ENCODE measurements at places on chromosomes 16 and 17.

DNA sequence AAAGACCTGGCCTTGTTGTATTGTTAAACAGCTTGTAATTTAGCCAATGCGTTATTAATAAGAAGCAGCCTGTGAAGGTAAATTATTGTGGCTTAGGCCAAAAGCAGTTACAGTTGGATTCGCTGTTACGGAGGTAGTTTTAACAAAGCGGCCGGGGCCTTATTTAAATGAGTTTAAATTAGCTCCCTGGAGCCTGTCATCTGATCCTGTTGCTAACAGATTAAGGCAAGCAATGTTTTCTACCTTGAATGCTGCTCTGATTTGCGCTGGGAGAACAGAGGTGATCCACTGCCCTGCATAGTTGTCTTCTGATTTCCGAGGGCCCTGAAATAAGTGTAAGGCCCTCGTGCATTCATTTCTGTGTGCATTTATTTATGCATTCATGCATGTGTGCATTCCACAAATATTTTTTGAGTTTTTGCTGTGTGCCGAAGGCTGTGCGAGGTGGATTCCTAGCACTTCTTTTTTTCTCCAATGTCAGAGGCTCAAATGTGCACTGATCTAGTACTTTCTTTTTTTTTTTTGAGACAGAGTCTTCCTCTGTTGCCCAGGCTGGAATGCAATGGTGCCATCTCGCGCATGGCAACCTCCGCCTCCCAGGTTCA lies 10.9 kb downstream of the SEC14L5 start:
- no peak for DNase-seq

- DNase-seq, result no peak
Observed at GRCh38 chr17:32771396-32771795, 105.5 kb downstream of the MYO1D start.

GRCh38 chr17:27402943-27403342 lies 53.3 kb upstream of the KSR1 start:
- no peak for DNase-seq

DNA sequence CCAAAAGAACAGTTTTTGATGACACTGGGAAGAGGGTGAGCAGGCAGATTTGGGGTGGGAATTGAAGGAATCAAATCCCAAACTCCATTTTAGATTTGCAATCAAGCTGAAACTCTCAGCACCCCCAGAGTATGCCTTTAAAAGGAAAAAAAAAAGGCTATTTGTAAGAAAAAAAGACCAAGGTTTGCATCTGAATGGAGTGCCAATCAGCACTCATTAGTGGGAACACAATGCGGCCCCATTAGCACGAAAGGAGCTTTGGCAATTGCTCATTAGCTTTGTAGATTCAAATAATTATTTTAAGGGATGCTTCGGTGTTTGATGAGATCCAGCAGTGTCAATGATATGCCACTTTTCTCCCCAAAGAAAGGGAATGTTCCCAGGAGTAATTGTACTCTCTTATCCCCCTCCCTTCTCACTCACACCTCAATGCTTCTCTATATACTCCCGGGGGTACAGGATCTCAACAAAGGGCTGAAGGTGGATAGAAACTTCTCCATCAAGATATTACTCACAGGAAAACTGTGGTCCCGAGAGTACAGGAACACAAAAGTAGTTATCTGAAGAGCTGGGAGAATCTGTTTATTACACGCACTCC lies 32.2 kb downstream of the CHP2 start:
- DNase-seq, result no peak

- no peak for DNase-seq
Observed at GRCh38 chr17:31226373-31226772, 70.7 kb downstream of the OMG start.

DNA sequence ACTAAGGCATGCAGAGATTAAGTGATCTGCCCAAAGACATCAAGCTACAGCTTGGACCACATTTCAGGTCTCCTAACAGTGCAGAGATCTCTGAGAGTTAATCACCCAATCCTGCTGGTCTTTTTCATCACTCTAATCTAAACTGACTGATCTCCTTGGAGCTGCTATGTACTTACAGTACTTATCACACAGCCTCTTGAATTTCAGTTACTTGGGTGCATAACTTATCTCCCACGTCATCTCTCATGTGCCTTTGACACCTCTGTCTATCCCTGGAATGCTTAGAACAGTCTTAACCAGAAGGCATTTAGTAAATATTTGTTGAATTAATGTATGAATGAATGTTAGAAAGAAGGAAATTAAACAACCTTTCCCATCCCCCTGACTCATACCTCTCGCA lies 139.0 kb downstream of the SNX11 start:
- DNase-seq, result no peak

GRCh38 chr16:17566075-17566474 lies 95.3 kb upstream of the XYLT1 start:
- DNase-seq, result no peak

- DNase-seq, result no peak
Observed at GRCh38 chr17:31511195-31511578, 119.7 kb downstream of the RAB11FIP4 start.

GRCh38 chr17:80720610-80721577 lies 176.3 kb downstream of the RPTOR start:
- no peak for DNase-seq

GRCh38 chr16:15643946-15644250 lies 944 bp upstream of the MARF1 start:
- DNase-seq, result no peak

- peak; percentile 48 for DNase-seq
Observed at GRCh38 chr16:12059216-12059769, 82.8 kb downstream of the SNX29 start.

DNA sequence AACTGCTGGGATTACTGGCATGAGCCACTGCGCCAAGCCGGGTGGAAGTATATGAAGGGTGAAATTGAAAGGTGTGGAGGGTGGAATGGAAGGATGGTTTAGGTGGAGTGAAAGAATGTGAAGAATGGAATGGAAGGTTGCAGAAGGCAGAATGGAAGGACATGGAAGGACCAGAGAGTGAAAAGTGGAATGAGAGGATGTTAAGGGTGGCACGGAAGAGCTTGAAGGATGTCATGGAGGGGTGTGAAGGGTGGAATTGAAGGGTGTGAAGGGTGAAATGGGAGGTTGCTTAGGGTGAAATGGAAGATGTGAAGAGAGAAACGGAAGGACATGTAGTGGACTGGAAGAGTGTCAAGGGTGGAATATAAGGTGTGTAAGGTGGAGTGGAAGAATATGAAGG lies 16.2 kb downstream of the MIS12 start:
- DNase-seq, result no peak

DNA sequence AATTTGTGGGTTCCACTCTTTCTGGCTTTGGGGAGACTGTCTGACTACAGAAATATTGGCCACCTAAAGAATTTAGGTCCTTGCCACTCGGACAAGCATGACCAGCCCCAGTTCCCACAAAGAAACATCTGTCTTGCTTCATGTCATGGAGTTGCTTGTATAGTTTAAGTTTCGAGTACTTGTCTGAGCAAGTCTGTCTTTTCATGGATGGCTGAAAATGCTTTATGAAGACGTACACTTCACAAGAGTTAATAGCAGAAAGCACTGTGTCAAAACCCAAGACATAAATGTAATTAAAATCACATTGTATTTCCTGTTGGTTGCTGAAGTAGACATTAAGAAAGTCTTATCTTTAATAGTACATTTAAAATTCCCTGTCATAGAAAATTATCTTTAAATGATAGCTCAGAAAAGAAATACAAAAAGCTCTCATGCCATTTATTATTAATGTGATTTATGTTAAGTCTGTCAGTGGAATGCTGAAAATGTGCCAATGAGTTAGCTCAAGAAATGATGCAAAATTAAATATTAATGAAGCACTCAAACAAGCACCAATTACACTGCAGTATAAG lies 29.8 kb upstream of the XYLT2 start:
- DNase-seq, result no peak

GRCh38 chr17:32161506-32162365 lies 19.4 kb downstream of the RHOT1 start:
- no peak for DNase-seq

DNA sequence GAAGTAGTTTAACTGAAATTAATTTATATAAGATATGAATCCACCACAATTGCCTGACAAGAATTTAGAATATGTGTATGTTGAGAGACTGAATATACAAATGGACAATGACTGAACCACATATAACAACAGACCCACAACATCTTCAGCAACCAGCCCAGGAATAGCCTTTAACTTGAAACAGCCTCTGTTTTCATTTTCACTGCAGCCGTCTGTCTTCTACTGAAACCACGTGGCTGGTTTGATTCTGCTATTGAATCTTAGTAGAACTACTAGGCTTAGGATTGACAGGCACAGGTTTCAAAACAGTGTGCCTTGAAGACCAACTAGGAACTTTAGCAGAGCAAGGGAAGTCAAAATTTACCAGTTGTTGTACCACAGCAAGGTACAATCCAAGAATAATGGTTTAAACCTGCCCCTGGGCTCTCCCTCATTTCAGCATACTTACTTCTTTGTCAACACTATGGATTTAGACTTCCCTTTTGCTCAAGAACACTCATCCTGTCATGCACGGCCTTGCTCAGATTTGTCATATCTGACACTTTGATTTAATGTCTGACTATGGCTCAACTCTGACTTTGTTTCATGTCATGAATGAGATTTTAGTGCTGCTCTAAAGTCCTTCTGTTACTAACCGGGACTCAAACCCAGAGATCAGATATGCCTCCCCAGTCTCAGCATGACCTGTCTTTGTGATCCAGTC lies 355.0 kb downstream of the KIF2B start:
- no peak for DNase-seq

DNA sequence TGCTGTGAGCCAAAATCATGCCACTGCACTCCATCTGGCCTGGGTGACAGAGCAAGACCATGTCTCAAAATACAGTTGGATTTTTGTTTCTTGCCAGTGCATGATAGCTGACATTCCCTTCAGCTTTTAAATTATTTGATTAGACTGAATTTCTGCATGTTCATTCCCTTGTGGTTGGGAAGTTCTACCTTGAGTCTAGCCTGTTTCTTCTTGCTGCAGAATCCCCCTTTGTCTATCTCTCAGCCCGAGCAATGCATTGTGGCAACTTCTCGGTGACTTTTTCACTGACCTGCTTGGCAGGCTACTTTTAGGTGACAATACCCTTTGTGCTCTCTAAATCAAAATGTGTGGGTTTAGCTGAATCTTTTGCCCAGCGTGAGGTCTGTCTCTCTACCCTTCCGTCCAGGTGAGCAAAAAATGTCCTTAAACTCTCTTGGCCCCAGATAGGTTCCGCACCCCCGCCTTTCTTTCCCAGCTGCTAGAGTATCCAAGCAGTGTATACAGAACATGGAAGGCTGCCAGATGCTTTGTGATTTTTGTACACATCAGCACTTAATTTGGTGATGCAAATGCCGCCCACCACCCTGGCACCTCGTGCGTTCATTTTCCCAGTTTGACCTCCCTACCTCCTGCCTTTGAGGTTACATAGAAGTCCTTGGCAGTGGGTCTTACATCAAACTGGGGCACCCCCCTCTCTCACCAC lies 130.2 kb downstream of the ABCC6 start:
- DNase-seq, result no peak

DNA sequence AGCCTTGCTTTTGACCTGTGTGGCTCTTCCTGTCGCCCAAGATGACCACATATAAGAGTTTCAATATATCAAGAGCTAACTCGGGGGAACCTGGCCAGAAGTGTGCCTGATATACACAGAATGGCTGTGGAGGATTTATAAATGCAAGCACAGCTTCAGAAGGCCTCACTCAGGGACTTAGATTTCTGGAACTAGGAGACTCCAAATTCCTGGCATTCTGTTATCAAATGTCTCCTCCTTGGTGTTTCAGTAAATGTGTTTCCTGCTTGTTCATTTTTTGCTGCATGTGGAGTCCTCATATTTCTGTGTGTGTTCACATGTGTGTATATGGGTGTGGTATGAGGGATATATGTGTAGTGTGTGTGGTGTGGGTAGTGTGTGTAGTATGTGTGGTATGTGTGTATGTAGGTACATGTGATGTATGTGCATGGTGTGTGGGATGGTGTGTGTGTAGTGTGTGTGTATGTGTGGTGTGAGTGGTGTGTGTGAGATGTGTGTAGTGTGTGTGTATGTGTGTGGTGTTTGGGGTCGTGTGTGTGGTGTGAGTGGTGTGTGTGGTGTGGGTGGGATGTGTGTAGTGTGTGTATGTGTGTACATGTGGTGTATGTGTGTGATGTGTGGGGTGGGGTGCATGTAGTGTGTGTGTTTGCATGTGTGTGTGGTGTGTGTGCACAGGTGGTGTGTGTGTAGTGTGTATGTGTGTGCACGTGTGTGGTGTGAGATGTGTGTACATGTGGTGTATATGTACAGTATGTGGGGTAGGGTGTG lies 981 bp upstream of the CD300H start:
- no peak for DNase-seq

DNA sequence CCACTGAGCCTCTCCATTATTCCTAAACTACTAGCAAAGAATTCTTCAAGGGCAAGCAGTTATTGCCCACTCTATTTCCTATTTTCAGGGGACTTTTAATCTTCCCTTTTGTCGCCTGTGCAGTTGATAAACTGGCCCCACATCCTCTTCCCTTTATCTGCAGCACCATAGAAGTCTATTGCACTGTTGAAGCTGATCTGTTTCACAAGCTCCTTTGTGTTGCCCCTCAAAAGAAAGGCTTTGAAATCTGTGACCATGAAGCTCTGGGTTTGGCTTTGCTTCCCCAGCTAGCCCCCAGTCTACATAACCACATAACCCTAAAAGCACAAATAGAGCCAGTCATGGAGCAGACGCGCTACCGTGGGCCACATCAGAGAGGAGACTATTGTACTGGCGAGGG lies 37.1 kb downstream of the CDRT15 start:
- DNase-seq, result no peak

- DNase-seq, result no peak
Observed at GRCh38 chr17:39828443-39828842, 35.7 kb downstream of the IKZF3 start.

- DNase-seq, result no peak
Observed at GRCh38 chr16:88282564-88283395, 100.0 kb upstream of the ZNF469 start.

GRCh38 chr17:1703063-1703462 lies 7.1 kb downstream of the TLCD2 start:
- DNase-seq, result no peak

- DNase-seq, result no peak
Observed at GRCh38 chr16:19008245-19009169, 24.8 kb downstream of the TMC7 start.

DNA sequence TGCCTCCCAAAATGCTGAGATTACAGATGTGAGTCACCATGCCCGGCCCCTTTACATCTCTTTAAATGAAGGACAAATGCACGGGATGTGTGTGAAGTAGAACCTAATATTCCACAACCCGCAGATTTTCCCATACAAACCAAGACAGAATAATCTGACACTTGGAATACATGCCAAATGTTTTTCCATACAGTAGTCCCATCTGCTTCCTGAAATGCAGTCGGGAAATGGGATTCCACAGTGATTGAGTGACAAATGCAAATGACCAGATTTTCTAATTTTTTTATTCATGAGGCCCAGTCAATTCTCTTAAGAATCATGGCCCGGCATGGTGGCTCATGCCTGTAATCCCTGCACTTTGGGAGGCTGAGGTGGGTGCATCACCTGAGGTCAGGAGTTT lies 6.8 kb upstream of the ZNF200 start:
- DNase-seq, result no peak

GRCh38 chr17:2034806-2035540 lies 5.0 kb downstream of the DPH1 start:
- no peak for DNase-seq
